Activated naive CD4-positive, alpha-beta T cell treated with anti-CD3 and anti-CD28 coated beads, Interleukin-2, amount 50 U/mL, for 72 hours (primary cell): ENCODE measurements at places on chromosomes 12 and 14. TPM values are rescaled to one million over a fixed set of nuclear protein-coding genes. Genes with fewer than 3 reads are reported as not detected.

The NRL gene
- total RNA-seq: 4.8 TPM

The SLC25A21 gene
- not detected for total RNA-seq

The CLEC4E gene
- total RNA-seq: not detected

The ACRBP gene
- total RNA-seq: 2.1 TPM

The RHEBL1 gene
- 19.7 TPM for total RNA-seq

The EPYC gene
- total RNA-seq: not detected

The CACNA2D4 gene
- 5.4 TPM for total RNA-seq

The NKX2-8 gene
- total RNA-seq: not detected

The TMEM121 gene
- 2.2 TPM for total RNA-seq

The SIX1 gene
- not detected for total RNA-seq

The OR10G2 gene
- not detected for total RNA-seq

The USP30 gene
- 10.4 TPM for total RNA-seq

The LIN7A gene
- not detected for total RNA-seq

The PIK3C2G gene
- total RNA-seq: not detected

The KLHL28 gene
- total RNA-seq: 22.2 TPM

The HOXC9 gene
- total RNA-seq: not detected

The SLC7A8 gene
- 1.9 TPM for total RNA-seq

The CDKN1B gene
- total RNA-seq: 39.7 TPM

The SMOC1 gene
- not detected for total RNA-seq

The RPGRIP1 gene
- not detected for total RNA-seq

The KRT77 gene
- not detected for total RNA-seq

The KRT74 gene
- total RNA-seq: not detected

The TUBA1A gene
- total RNA-seq: 37.7 TPM

The IAPP gene
- total RNA-seq: not detected

The GALNT16 gene
- 0.12 TPM for total RNA-seq

The KRT3 gene
- total RNA-seq: 0.09 TPM

The NTS gene
- total RNA-seq: not detected

The KRT85 gene
- not detected for total RNA-seq

The NELL2 gene
- 47.5 TPM for total RNA-seq

The FOXA1 gene
- total RNA-seq: not detected

The GARIN6 gene
- total RNA-seq: not detected

The CNTN1 gene
- not detected for total RNA-seq

The YY1 gene
- 120 TPM for total RNA-seq

The NEDD1 gene
- total RNA-seq: 65.6 TPM

The ADAM21 gene
- total RNA-seq: 0.39 TPM

The OAS2 gene
- 56.6 TPM for total RNA-seq

The OR6C2 gene
- not detected for total RNA-seq

The PPM1H gene
- not detected for total RNA-seq

The ASCL1 gene
- not detected for total RNA-seq

The PPP1R3E gene
- 49.8 TPM for total RNA-seq

The ACSS3 gene
- total RNA-seq: not detected

The KRT76 gene
- total RNA-seq: not detected

The CCDC60 gene
- not detected for total RNA-seq

The MAP4K5 gene
- total RNA-seq: 16.8 TPM

The BMP4 gene
- not detected for total RNA-seq

The SSTR1 gene
- not detected for total RNA-seq

The SERPINA3 gene
- not detected for total RNA-seq

The GLS2 gene
- total RNA-seq: 4.7 TPM

The OTX2 gene
- not detected for total RNA-seq

The UNC119B gene
- 26.7 TPM for total RNA-seq

The KLRD1 gene
- total RNA-seq: 0.89 TPM

The FGF23 gene
- total RNA-seq: not detected

The EPS8 gene
- total RNA-seq: 6.0 TPM

The CTSG gene
- 0.27 TPM for total RNA-seq
